Muscle of arm (tissue), 14 donors: ENCODE measurements at places on chromosomes 4 and X.

GRCh38 chr4:33746979-33747378 lies 2497.3 kb downstream of the ARAP2 start:
- DNase-seq = no peak

GRCh38 chrX:7147413-7147977 lies at the start of gene STS:
Gene STS (plus strand): TSS chrX:7147712. CDS start chrX:7253200, 105,488 bp downstream.
- peak; percentile 55 for DNase-seq

- DNase-seq = no peak
Observed at GRCh38 chrX:39527025-39527424, 570.7 kb downstream of the BCOR start.

GRCh38 chrX:139967300-139967699 lies 2.0 kb upstream of the CXorf66 start:
- DNase-seq = no peak

DNA sequence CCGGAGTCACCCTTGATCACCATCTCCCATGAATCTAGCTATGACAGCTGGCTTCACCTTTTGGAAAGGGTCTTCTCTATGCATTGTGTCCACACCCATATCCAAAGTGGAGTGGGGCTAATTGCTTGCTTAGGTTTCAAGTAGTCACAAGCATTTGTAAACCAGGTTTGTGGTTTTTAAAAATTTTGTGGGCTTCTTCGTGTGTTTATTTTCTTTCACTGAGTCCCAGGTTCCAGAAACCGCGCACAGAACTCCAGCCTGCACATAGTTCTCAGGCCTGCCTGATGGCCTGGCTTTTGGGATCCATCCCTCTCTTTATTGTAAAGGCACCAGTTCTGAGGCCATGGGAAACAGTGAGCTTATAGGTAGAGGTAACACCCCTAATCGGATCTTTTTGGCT lies 70.2 kb upstream of the TLR3 start:
- DNase-seq = no peak

- no peak for DNase-seq
Observed at GRCh38 chr4:7722766-7723387, 216.8 kb downstream of the AFAP1 start.

GRCh38 chr4:153246446-153247115 lies 42.3 kb downstream of the TRIM2 start:
- DNase-seq = no peak

- peak; percentile 27 for DNase-seq
Observed at GRCh38 chrX:101219864-101220346, 319 bp downstream of the DRP2 start.

GRCh38 chr4:3523146-3523627 lies 9.0 kb downstream of the LRPAP1 start:
- DNase-seq = no peak

DNA sequence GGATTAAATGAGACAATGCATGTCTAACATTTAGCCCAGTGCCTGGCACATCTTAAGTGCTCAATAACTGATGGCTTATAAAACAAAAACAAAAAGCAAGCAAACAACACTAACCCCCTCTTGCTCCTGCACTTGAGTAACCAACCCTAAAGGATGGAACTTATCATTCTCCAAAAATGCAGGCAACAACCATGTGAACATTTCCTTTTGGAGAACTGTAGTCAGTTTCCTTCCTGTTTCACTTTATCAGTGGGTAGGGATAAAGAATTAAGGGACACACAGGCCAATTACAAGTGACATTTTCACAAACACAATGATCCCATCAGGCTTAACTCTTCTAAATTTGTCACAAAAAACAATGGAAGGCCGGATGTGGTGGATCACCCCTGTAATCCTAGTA lies 30.4 kb downstream of the RPS3A start:
- no peak for DNase-seq

GRCh38 chr4:40417941-40418340 lies 82.8 kb downstream of the CHRNA9 start:
- no peak for DNase-seq

GRCh38 chr4:6137027-6137746 lies 63.2 kb downstream of the JAKMIP1 start:
- DNase-seq = no peak

DNA sequence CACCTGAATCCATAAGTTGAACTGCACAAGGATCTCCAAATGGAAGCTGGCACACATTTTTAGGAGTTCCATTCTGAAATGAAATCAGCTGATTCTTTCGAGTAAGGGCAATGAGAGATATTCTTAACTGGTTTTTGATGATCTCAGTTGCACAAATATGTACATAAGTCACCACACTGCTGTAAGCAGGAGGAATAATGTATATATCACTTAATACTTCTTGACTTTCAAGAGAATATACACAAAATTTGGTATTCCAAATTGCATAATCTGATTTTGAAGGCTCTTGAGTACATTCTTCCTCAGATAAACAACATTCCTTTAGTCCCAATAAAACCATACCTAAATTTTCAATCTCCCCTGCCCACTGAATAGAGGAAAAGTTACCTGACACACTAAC lies 8.2 kb downstream of the FANCB start:
- no peak for DNase-seq

DNA sequence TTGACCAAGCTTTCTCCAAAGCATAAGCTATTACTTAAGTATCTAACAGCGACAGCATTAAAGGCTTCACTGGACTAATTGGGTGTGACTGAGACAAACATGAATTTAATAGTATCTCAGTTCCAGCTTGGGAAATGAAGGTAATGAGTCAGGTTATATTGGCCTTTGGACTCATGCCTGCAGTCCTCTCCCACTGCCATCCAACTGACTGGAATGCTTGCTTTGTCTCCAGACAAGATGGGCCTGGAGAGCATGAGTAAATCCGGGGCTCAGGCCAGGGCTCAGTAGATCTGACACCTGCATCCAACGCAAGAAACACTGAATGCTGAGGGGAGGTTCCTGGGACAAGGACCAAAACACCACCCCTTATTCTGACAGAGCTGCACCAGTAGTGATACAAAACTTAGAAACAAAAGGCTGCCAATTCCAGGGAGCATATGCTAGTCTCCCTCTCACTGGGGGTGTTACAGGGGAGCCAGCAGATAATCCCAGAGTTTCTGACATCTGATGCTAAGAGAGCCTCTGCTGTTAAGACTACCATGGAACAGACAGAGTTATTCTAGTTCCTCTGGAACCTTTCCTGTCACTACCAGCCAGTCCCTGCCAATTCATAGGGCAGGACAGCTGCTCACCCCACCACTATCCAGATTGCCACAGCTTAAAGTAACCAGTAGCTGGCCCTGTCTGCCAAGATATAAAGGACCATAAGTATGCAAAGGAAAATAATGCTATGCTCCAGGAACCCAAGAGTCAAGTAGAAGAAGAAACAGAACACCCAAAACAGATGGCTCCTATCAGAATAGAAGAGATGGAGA lies 293.8 kb downstream of the IQCM start:
- peak; percentile 38 for DNase-seq

DNA sequence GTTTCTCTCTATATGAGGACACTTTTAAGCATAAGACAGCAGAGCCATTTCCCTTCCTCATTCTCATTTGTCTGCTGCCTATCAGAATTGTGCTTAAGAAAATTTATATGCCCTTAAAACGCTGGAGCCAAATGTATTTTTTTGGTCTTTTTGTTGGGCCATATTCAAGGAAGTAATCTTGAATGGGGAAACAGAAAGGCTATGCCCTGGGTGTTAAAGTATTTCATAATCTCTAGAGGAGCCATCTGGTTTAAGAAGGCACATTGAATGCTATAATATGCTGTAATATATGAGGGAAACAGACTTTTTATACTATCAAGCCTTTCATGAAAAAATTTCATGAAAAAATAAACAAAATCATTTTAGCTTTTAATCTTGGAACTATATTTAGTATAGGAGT lies 4.3 kb downstream of the DMD start:
- no peak for DNase-seq

DNA sequence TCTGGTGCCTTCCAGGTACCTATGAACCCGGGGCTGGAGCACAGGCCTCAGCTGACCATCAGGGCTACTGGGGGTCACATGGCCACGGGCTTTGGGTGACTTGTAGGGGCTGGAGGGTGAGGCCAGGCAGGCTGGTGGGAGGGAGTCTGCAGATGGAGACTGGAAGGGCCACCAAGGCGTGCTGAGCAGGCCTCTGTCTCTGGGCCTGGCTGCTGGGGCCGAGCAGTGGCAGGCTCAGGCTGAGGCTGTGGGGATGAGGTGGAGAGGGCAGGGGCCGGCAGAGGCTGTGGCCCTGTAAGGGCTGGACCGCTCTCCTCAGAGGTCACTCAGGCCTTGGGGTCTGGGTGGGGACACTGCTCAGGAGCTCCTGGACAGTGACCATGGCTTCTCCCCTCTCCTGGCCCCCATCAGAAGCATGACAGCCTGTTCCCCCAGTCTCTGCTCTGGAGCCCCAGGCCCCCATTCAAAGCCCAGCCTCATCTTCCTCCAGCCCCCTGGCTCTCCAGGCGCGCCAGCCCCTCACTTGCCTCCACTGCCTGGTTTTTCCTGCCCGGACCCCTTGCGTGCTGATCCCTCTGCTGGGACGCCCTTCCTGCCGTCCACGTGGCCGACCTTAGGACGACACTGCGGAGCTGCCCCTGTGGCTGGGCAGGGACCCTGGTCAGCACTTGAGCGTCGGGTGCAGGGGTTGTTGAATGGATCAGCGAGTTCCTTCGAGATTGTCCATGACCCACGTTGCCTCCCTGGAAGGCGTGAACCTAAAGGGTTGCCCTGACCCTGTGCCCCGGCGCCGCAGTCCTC lies 11.1 kb upstream of the NAT8L start:
- no peak for DNase-seq

GRCh38 chr4:129623233-129623875 lies 527.4 kb downstream of the C4orf33 start:
- DNase-seq = no peak

DNA sequence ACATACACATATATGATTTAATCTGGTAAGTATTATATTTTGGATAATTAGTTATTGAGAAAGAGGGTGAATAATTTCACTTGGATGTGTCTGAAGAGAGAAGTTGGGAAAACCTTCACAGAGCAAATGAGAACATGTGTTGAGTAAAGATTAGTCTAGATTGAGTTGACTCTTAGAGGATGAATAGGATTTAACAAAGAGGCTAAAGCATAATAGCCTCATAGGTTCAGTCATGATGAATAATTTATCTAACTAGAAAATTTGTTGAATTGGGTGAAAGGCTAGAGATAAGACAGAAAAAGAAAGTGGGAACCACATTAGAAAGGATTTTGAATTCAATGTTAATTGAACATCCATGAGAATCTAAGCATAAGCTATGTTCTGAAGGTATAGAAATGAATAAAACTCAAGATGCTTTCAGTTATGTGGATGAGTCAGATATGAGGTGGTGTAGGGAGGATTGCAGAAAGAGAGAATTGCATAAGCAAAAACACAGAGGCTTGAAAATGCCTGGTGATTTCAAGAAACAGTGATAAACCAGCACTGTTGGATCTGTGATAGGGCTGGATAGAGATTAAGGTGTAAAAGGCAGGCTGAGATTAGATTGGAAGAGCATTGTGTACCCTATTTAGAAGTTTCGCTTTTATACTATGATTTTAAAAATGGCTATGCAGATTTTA lies 207.6 kb upstream of the NR3C2 start:
- no peak for DNase-seq

DNA sequence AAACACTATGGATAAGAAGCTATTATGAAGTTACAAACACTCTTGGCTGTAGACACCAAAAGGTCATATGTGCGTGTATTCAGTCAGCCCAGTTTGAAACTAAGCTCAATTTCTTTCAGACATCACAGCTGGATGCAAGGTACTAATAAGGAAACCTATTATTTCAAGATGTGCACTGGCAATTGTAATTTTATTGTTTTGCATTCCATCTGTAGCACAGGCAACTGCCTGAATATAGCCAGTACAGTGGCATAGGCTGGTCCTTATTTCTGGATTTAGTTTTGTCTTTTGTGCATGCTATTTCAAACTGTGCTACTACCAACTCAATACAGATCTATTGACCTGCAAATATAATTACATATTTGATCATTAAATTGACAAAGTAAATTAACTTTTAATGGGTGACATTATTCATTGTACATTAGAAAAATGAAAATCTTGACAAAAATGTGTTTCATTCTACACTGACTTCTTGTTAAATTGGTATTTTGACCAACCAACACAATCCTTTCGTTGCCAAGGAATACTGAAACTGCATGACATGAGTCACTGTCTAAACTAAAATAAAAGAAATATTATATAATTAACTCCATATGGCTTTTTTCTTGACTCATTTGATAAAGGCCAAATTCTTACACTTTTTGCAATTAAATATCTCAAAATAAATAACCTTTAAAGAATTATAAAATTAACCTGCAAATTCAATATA lies 594.3 kb upstream of the ADGRL3 start:
- DNase-seq = no peak

DNA sequence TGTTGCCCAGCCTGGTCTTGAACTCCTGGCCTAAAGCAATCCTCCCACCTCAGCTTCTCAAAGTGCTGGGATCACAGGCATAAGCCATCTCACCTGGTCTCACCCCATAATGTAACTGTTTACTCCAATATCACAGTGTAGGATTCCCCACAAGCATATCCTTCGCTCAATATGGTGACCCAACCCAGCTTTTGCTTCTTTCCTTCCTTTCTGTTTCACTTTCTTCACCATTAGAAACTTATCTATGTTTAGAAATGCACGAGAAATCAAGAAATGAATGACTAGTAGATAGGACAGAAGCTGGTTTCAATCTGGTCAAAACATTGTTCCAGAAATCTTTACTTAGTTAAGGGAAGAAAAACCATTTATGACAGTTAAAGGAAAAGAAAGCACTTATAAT lies 18.9 kb downstream of the TSPAN5 start:
- DNase-seq = no peak

GRCh38 chrX:24619647-24620046 lies 27.5 kb downstream of the PCYT1B start:
- DNase-seq = peak; percentile 22

GRCh38 chr4:156972379-156973015 lies 898 bp upstream of the PDGFC start:
- DNase-seq = no peak

DNA sequence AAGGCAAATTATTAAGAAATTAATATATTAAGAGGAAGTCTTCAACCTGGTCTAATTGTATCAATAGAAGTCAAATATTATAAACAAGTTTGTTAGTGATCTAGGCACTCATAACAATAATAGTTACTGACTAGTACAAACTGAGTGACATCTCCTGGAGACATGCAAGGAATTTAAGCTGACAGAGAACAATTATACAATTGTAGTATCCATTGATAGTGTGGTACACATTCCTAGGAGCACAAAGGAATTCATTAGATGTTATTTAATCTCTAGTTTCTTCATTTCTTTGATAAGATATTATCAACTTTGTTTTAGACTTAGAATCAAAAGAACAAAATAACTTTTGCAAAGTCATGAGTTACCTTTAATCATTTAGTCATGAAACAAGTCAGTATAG lies 1048.6 kb downstream of the PCDH7 start:
- no peak for DNase-seq

- DNase-seq = no peak
Observed at GRCh38 chrX:97402903-97403302, 519.2 kb downstream of the RPA4 start.
